Left ventricle myocardium inferior (tissue), 1 donor: ENCODE measurements at places on chromosomes 13 and 19. TPM values are rescaled to one million over a fixed set of nuclear protein-coding genes. Genes with fewer than 3 reads are reported as not detected.

Gene CABP5
- not detected for total RNA-seq

Gene CYP2A6
- not detected for total RNA-seq

Gene FUT1
- 1.8 TPM for total RNA-seq

Gene IRF3
- 34.5 TPM for total RNA-seq

Gene ZNF8
- total RNA-seq, result 4.9 TPM

Gene CYP4F2
- total RNA-seq, result not detected

GRCh38 chr13:58018020-58018419 is 386.5 kb downstream of the PCDH17 start:
- H3K27me3 ChIP-seq, result no peaks in the 10 kb centered on the region
- no peaks in the 10 kb centered on the region for H3K36me3 ChIP-seq
- no peak for DNase-seq
- no peak overlapping the region for H3K4me3 ChIP-seq
- no peak overlapping the region for H3K27ac ChIP-seq

DNA sequence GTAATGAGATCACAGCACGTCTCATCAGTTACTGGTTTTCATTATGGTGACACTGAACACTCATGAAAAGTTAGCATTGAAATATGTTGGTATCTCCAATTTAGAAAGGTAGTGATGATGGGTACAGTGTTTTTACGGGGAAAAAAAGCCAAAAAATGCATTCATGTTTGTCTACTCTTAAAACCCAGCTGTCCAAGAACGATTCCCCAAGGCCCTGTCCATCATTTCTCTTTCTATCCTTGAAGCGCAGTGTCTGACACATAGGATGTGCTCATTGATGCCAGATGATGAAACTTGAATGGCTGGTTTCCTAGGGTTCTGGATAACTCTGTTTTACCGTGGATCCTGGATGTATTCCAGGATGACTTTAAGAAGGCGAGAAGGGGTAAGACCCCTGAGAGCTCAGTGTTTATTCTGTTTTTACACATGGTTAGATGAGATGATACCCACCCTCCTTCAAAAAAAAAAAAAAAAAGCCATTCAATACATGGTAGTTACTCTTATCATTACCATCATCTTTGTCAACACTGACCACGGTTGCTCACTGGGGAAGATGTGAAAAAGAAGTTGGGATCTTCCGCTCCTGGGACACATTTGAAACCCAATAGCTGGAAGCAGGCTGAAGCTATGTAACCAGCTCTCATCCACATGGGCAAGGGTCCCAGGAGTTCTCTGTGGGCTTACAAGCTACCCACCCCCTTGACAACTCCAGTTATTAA is 22.5 kb downstream of the SERP2 start:
- peaks cover 13% of the 10 kb centered on the region for H3K4me1 ChIP-seq
- H3K36me3 ChIP-seq, result no peaks in the 10 kb centered on the region
- H3K27ac ChIP-seq, result peak overlapping the region; percentile 64
- no peak for DNase-seq
- no peaks in the 10 kb centered on the region for H3K27me3 ChIP-seq

DNA sequence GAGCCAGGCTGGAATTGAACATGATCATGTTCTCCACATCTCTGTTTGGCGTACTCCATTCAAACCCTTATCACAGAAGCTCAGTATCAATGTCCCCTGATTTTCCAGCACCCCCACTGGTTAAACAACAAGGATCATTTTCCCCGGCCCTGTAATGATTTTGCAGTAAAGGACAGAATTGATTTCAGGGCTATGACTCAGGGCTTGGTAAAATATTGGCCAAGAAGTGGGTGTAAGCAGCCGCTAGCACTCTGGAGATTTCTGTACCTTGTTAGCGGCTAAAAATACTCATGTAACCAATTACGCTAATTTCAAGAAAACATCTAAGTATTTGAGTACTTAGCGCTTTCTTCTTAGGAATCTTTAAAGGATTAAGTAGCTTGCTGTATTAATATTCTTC is 69.5 kb upstream of the FNDC3A start:
- H3K36me3 ChIP-seq, result no peaks in the 10 kb centered on the region
- no peak overlapping the region for H3K4me3 ChIP-seq
- no peaks in the 10 kb centered on the region for H3K4me1 ChIP-seq

DNA sequence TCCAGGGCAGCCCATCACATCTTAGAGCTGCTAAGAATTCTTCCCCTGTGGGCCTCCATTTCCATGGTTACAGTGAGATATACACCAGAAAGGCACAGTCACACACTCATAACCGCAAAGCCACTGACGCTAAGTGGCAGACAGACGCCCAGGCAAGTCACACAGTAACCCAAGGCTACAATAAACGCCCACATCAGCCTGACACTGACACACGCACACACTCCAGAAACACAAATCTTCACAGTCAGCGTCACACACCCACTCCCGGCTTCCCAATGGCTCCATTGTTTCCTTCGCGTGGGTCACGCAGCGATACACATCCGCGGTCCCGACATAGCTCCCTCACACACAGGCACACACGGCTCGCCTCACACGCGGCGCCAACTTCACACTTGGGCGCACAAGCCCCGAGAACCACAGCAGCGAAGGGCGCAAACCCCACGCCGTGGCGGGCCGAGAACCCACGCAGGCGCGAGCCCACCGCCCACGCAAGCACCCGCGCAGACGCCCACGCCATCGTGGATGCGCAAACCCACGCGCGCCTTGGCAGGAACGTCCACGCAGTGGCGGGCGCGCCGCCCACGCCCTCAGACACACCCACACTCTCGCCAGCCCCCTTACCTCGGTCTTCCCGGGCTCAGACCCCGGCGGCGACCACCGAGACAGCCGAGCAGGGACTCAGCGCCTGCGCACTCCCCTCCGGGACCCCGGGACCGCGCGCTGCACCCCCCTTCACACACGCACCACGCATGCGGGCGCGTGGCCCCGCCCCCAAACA is at the start of gene ZNF667:
ZNF667 (minus strand) TSS at position 695 of the 778 bp plus-strand sequence. CDS start 14,975 bp downstream, outside the sequence.
- H3K4me1 ChIP-seq, result peaks cover 36% of the 10 kb centered on the region
- H3K36me3 ChIP-seq, result peaks cover 16% of the 10 kb centered on the region
- peak within 1 kb of the TSS; percentile 95 for H3K27ac ChIP-seq
- H3K27me3 ChIP-seq, result no peaks in the 10 kb centered on the region
- DNase-seq, result peak; percentile 18
- H3K4me3 ChIP-seq, result peak within 1 kb of the TSS; percentile 95

DNA sequence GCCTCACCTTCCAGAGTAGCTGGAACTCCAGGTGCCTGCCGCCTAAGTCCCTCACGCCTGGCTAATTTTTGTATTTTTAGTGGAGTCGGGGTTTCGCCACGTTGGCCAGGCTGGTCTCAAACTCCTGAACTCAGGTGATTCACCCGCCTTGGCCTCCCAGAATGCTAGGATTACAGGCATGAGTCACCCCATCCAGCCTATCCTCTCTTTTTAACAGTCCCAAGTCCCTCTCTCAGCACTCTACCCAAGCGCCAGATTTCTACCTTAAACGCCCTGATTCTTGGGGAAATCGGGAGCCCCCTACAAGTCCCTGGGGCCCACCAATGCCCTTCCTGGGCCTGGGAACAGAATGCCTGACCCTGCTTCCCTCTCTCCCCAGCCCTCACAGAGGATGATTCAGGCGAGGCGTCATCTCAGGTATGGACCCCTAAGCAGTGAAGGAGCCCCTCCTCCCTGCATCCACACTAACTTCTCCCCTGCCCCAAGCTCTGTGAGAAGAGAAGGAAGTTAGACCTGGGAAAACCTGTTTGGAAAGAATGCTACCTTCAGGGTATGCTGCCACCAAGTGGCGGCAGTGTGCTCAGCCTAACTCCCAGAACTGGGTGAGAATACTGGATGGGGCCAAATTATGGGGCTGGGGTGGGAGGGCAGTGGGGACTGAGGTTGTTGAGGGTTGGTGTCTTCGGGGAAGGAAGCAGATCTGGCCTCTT is 20.8 kb upstream of the EBI3 start:
- peaks cover 11% of the 10 kb centered on the region for H3K4me1 ChIP-seq
- DNase-seq, result no peak
- H3K27me3 ChIP-seq, result peaks cover 44% of the 10 kb centered on the region
- H3K4me3 ChIP-seq, result no peak overlapping the region
- no peaks in the 10 kb centered on the region for H3K36me3 ChIP-seq

DNA sequence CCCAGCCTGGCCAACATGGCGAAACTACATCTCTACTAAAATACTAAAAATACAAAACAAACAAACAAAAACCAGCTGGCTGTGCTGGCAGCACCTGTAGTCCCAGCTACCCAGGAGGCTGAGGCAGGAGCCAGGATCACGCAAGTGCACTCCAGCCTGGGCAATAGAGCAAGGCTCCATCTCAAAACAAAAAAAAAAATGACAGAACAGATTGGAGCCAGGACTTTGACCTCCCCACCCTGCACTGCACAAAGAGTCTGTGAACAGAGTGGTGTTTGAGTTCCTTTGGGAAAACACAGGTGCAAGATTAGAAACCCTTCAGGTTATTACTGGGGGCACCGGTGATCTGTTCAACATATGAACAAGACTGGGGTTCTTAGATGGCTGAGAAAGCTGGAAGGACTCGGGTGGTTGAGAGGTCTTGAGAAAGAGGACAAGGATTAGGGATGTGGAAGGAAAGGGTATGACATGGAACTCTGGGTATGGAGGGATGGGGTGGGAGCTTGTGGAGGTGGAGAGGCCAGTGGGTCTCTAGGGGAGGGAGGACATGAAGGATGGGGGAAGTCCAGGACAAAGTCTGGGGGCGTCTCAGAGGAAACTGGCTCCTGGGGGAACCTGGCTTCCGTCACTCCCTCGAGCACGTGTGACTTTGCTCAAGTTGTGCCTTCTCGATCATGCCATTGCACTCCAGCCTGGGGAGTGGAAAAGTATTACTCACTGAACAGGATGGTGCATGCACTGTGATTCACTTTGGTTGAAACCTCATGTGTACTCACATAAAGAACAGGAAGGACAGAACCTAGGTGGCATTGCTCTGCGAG is 25.9 kb downstream of the RCN3 start:
- no peak overlapping the region for H3K4me3 ChIP-seq
- no peaks in the 10 kb centered on the region for H3K27me3 ChIP-seq
- peaks cover 11% of the 10 kb centered on the region for H3K4me1 ChIP-seq
- H3K27ac ChIP-seq, result peak overlapping the region; percentile 47
- DNase-seq, result no peak

GRCh38 chr19:8206147-8207087 is 2.8 kb upstream of the CERS4 start:
- H3K27me3 ChIP-seq, result peaks cover 20% of the 10 kb centered on the region
- no peak overlapping the region for H3K4me3 ChIP-seq
- no peak for DNase-seq
- H3K27ac ChIP-seq, result no peak overlapping the region
- no peaks in the 10 kb centered on the region for H3K36me3 ChIP-seq

DNA sequence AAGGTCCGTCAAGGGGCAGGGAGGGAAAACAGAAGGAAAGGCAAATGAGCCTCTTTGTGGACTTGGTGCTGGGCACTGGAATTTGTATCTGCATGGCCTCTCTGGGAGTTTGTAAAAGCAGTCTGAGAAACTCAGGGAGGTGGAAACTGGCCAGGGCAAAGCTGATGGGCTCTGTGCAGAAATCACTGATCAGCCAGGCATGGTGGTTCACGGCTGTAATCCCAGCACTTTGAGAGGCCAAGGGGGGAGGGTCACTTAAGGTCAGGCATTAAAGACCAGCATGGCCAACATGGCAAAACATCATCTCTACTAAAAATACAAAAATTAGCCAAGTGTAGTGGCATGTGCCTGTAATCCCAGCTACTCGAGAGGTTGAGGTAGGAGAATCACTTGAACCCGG is 369.9 kb upstream of the ZNF507 start:
- H3K36me3 ChIP-seq, result no peaks in the 10 kb centered on the region
- peaks cover 12% of the 10 kb centered on the region for H3K27me3 ChIP-seq
- H3K4me1 ChIP-seq, result no peaks in the 10 kb centered on the region
- H3K4me3 ChIP-seq, result no peak overlapping the region

GRCh38 chr19:11446652-11447301 is 11.3 kb downstream of the PRKCSH start:
- H3K27ac ChIP-seq, result no peak overlapping the region
- peaks cover 18% of the 10 kb centered on the region for H3K4me1 ChIP-seq
- peaks cover 84% of the 10 kb centered on the region for H3K36me3 ChIP-seq
- peaks cover 4% of the 10 kb centered on the region for H3K27me3 ChIP-seq
- peak; percentile 56 for DNase-seq

- no peaks in the 10 kb centered on the region for H3K36me3 ChIP-seq
- peaks cover 39% of the 10 kb centered on the region for H3K27me3 ChIP-seq
- no peak for DNase-seq
- no peaks in the 10 kb centered on the region for H3K4me1 ChIP-seq
- no peak overlapping the region for H3K4me3 ChIP-seq
- H3K27ac ChIP-seq, result no peak overlapping the region
Measured at GRCh38 chr13:42396901-42397655, 125.1 kb downstream of the AKAP11 start.

DNA sequence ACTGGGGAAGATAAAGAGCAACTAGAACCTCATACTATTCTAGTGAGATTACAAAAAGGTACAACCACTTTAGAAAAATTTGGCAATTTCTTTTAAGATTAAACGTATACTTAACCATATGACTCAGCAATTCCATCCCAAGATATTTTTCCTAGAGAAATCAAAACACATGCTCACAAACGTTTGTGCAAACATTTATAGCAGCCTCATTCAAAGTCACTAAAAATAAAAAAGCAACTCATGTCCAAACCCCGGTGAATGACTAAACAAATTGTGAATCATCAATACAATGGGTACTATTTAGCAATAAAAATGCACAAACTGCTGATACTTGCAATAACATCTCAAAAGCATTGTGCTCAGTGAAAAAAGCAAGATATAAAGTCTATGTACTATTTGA is 121.5 kb downstream of the FRY start:
- DNase-seq, result no peak
- H3K4me3 ChIP-seq, result no peak overlapping the region
- peak overlapping the region; percentile 86 for H3K27ac ChIP-seq
- peaks cover 41% of the 10 kb centered on the region for H3K4me1 ChIP-seq
- H3K36me3 ChIP-seq, result peaks cover 19% of the 10 kb centered on the region

DNA sequence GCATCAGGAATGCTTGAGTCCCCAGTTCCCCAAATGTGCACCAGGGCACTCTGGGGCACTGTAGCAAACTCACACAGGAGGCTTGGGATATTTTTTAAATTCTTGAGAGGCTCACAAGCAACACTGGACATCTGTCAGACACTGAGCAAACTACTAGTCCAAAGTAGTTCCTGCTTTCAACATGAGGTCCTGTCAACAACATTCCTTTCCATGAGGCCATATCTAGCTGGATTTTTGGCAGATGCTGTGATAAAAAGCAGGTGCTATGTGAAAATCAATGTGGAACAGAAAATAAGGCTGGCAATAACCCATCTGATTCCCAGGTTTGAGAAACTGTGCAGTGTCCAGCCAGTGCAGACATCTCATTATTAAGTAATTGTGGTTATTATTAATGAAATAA is 50.5 kb downstream of the STARD13 start:
- no peak overlapping the region for H3K4me3 ChIP-seq
- H3K27ac ChIP-seq, result peak overlapping the region; percentile 84
- H3K36me3 ChIP-seq, result peaks cover 15% of the 10 kb centered on the region
- DNase-seq, result no peak

GRCh38 chr19:6270076-6270745 is 9.6 kb downstream of the MLLT1 start:
- H3K36me3 ChIP-seq, result peaks cover 38% of the 10 kb centered on the region
- H3K27ac ChIP-seq, result no peak overlapping the region
- DNase-seq, result no peak

DNA sequence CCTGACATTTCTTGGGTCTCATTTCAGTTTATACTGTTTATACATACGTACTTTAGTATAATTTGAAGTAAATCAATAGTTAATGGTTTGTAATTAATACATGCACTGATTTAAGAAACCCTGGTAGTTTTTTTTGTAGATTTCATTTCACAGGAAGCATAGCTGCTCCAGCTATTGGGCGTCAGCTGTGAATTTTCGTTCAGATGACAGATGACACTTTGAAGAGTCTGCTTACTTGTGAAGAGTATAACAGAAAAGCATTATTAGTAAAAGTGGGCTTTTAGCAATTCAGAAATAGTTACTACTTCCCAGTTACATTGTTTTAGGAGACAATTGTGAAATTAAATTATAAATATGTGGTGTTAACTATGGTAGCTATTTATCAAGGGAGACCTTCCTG is 44.4 kb downstream of the METTL21C start:
- H3K4me1 ChIP-seq, result no peaks in the 10 kb centered on the region
- H3K27me3 ChIP-seq, result no peaks in the 10 kb centered on the region
- no peak overlapping the region for H3K4me3 ChIP-seq
- peaks cover 75% of the 10 kb centered on the region for H3K36me3 ChIP-seq
- no peak overlapping the region for H3K27ac ChIP-seq
